ENCODE measurements at places on chromosomes 2 and 18.

DNA sequence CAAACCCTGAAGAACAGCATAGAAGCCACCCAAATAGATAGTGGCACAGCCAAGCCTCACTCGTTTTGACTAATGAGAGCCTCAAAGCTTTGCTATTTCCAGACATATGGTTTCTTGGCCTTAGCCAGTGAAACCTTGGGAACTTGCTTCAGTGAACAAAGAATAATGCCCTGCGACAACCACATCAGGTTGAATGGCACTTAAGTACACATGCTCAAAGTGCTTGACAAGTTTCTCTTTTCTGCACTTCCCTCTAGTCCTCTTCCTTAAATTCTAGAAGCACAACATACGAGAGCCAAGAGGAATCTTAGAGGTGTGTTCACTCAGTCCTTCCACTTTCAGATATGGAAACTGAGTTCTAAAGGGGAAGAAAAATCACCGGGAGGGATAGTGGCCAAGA lies 258.3 kb downstream of the HAUS1 start:
- no peaks in the 10 kb centered on the region for H3K4me1 ChIP-seq
- H3K27ac ChIP-seq: no peak overlapping the region
- no peak overlapping the region for H3K4me3 ChIP-seq

- no peaks in the 10 kb centered on the region for H3K36me3 ChIP-seq
- H3K4me3 ChIP-seq: no peak overlapping the region
- no peak for DNase-seq
- peaks cover 2% of the 10 kb centered on the region for H3K27me3 ChIP-seq
- H3K4me1 ChIP-seq: peaks cover 5% of the 10 kb centered on the region
Measured at GRCh38 chr2:206993964-206994363, 54.6 kb downstream of the CPO start.

GRCh38 chr2:55051026-55051866 lies 995 bp upstream of the RTN4 start:
- DNase-seq: peak; percentile 28
- no peaks in the 10 kb centered on the region for H3K36me3 ChIP-seq
- peak overlapping the region; percentile 92 for H3K27ac ChIP-seq
- H3K4me1 ChIP-seq: peaks cover 64% of the 10 kb centered on the region
- no peaks in the 10 kb centered on the region for H3K27me3 ChIP-seq
- peak overlapping the region; percentile 79 for H3K4me3 ChIP-seq

- H3K27me3 ChIP-seq: no peaks in the 10 kb centered on the region
- peaks cover 26% of the 10 kb centered on the region for H3K4me1 ChIP-seq
- H3K27ac ChIP-seq: no peak overlapping the region
- no peaks in the 10 kb centered on the region for H3K36me3 ChIP-seq
Measured at GRCh38 chr18:13260935-13261640, 42.5 kb downstream of the LDLRAD4 start.

Measured in CD4-positive, CD25-positive, alpha-beta regulatory T cell (primary cell).